ENCODE measurements at places on chromosomes 4 and X.

GRCh38 chr4:164060456-164060855 lies 566.0 kb downstream of the TMA16 start:
- DNase-seq, result no peak

- no peak for DNase-seq
Observed at GRCh38 chr4:53583513-53583912, 7.8 kb downstream of the LNX1 start.

DNA sequence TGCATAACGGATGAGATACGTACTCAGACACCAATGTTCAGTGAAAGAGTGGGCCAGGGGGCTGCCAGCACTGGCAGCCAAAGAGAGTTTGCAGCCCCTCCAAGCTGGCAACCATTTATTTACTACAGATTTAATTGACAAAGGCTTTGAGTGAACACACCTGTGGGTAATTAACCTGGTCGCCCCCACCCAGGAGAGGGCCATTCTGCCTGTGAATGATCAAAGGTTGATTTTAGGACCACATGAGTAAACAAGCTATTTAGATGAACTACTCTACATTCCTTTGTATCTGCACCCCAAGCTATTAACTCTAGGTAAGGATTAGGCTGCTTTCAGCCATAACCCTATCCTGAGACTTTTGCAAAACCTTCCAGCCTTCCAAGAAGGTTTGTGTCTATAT lies 55.0 kb downstream of the RBM46 start:
- no peak for DNase-seq

DNA sequence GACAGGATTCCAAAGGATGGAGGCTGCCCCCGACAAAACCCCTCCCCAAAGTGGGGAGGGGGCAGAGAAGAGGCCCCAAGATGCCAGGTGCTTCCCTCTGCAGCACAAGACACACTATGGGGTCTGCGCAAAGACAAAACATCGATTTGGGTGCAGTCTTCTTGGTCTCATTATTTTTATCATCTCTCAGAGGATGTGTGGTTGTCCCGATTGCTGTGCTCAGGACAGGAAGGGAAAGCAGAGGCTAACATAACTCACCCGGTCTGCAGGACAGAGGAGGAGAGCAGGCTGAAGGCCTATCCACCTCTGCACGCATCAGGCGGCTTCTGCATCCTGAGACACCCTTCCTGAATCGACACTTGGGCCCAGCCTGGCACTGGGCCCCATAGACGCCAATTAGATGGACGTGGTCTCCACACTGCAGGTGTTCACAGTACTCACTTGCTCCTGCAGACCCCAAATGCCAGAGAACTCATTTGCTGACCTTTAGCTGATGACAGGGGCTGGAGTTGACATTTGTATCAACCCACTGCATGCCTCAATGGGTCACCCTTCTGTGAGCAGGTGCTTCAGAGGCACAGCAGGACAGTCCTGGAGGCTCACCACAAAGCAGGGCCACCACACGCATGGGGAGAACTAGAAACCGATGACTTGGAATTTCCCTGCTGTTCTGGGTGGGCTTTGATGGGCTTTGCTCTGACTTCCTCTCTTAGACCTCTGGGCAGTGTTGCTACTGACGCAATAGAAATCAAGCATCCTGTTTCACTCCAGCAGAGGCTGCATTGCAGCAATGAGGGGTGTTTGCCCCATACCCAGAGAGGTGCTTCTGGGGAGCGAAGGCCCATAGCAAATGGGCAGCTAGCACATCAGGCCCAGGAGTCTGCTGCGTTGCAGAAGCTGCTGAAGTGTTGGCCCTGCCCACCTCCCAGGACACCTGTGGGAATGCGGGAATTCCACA lies 96.3 kb upstream of the ENPP6 start:
- DNase-seq, result no peak

DNA sequence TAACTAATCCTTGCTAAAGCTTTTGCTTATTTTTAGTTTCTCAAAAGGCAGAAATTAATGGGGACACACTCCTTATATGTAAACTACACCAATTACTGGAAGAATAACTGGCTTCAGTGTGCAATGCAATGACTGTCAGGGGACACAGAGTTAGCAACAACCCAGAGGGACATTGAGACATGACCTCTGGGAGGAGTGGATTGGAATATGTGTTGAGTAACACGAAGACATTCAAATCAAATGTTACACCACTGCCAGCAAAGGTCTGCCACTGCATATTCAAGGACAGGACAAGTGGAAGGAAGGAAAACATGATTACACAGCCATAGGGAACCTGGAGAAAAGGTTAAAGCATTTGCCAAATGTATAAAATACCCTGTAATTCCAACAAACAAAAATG lies 240.1 kb upstream of the FSTL5 start:
- no peak for DNase-seq

DNA sequence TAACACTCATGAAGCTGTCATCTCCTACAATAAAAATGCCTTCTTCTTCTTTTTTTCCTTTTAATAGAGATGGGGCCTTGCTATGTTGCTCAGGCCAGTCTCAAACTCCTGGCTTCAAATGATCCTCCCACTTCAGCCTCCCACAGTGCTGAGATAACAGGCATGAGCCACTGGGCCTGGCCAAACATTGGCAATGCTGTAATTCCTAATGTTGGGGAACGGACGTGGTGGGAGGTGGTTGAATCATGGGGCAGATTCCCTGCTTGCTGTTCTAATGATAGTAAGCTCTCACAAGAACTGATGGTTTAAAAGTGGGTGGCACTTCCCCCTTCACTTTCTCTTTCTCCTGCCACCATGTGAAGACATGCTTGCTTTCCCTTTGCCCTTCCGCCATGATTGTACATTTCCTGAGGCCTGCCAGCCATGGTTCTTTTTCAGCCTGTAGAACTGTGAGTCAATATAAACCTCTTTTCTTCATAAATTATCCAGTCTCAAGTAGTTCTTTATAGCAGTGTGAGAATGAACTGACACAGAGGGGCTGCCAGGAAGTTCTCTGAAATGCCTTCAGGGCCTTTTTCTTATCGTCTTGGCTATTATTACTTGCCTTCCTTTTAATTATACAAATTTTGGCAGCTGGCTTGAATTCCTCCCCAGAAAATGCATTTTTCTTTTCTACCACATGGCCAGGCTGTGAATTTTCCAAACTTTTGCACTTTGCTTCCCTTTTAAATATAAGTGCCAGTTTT lies 93.0 kb downstream of the CENPC start:
- DNase-seq, result no peak

DNA sequence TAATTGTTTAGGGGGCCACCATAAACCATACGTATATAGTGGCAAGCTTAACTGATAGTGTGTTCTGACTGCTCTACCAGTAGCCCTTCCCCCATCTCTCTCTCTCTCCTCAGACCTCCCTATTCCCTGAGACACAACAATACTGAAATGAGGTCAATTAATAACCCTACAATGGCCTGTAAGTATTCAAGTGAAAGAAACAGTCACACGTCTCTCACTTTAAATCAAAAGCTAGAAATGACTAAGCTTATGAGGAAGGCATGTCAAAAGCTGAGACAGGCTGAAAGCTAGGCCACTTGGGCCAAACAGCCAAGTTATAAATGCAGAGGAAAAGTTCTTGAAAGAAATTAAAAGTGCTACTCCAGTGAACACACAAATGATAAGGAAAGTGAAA lies 78.0 kb downstream of the PRDM5 start:
- no peak for DNase-seq

DNA sequence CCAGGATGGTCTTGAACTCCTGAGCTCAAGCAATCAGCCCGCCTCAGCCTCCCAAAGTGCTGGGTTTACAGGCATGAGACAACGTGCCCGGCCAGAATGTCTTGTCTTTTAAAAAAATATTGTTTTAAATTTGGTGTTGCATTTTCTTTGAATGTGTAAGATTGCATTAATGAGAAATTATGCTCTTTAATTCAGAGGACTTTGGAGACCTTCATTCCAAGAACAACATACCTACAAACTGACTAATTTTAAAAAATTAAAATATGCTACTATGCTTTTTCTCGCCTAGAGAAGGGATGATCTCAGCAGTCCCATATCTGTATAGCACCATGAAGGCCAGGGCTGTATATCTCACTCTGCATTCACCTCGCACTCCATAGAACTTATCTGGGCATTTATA lies 204.3 kb upstream of the SLC7A11 start:
- no peak for DNase-seq

DNA sequence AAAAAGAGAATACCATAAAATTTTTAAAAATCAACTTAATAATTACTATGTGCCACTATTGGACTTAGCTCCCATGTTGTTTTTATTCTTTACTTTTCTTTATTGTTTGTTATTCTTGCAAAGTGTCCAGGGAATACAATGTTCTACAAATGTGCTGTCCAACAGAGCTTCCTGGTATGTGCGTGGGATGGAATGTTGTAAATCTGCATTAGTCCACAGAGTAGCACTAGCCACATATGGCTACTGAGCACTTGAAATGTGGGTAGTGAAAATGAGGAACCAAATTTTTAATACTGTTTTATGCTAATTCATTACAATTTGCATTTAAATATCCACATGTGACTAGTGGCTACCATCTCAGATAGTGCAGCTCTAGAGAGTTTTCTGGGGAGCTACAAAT lies 14.3 kb upstream of the CORIN start:
- DNase-seq, result no peak

DNA sequence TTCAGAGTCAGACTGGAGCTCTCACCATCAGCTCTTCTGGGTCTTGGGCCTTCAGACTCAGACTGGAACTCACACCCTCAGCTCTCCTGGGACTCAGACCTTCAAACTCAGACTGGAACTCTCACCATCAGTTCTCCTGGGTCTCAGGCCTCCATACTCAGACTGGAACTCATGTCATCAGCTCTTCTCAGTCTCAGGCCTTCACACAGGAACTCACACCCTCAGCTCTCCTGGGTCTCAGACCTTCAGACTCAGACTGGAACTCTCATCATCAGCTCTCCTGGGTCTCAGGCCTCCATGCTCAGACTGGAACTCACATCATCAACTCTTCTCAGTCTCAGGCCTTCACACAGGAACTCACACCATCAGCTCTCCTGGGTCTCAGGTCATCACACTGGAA lies 147.2 kb upstream of the MXRA5 start:
- DNase-seq, result no peak

DNA sequence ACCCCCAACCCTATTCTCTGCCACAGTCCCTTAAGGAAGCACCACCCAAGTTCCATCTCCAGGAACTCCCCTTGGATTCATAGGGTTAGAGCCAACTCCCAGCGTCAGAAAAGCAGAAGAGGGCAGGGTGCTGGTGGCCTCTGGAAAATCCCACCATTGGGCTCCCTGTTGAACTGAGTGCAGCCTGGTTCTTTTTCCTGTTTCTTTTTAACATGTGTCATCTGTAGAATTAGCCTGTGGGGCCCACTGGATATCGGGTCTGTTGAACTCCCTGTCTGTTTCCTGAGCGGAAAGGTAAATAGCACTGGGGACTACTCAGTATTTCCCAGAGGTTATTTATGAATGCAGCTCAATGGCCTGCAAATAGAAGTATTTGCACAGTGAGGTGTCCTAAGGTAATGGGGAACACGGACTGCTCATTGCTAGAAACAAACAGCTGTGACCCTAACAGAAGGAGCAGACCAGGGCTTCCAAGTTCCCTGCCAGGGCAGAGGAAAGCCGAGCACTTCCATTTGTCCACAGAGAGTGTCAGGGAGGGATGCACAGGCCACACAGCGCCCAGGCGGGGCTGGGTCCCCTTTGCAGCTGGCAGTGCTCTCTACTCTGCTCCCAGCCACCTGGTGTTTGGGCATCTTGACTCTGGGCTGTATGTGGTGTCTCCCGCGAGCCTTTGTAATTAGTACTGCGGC lies 102.6 kb downstream of the FHDC1 start:
- no peak for DNase-seq

DNA sequence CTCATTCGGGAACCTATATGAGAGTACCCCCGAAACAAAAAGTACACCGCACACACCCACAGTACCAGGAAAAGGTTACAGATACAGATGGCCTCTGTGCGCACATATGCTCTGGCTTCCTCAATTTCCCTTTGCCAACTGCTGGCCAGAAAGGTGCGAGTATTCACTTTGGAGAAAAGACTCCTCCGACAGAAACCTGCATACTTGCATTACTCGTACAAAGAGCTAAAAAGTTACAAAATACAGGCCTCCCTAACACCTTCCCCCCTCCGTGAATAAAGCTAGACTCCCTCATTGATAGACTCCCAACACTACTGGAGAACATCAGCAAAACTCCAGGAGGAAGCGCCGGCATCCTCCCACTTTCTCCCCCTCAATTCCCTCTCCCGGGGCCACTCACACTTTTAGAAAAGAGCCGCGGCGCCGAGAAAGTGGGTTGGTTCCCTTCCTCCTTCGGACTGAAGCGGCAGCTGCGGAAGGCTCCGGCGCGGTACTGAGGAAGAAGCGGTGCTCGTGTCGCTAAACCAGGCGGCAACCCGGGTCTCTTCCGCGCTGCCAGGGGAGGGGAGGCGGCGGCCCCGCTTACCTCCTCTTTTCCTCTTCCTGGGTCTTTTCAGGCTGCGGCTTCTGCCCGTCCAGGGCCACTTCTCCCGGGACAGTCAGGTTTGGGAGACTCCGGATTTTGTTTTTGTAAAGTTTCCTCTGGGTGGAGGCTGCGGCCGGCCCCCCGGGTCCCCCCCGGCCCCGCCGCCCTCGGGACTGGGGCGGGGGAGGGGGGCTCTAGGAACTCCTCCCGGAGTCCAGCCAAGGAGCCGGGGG lies 1.1 kb downstream of the FBXW7 start:
- no peak for DNase-seq

- no peak for DNase-seq
Observed at GRCh38 chr4:189858435-189858834, 82.2 kb upstream of the FRG1 start.

GRCh38 chr4:73258436-73258685 lies 237 bp downstream of the ANKRD17 start:
- no peak for DNase-seq

DNA sequence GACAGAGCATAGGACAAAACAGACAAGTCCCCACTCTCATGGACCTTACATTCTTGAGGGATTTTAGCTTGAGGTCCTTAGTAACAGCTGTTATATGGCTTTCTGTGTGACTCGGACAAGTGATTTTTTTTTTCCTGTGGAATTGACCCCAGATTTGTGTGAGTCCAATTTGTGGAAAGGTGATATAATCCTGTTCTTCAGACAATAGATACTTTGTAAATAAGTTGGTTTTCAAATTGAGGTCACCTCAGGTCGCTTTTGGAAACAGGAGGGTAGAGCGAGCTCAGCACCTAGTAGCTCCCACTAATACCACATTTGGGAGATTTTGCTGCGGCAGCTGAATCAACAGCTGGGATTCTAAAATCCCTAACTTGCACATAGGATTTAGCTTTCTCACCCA lies 1008.8 kb downstream of the ADGRL3 start:
- no peak for DNase-seq

GRCh38 chr4:169311643-169312365 lies 41.0 kb upstream of the SH3RF1 start:
- no peak for DNase-seq

DNA sequence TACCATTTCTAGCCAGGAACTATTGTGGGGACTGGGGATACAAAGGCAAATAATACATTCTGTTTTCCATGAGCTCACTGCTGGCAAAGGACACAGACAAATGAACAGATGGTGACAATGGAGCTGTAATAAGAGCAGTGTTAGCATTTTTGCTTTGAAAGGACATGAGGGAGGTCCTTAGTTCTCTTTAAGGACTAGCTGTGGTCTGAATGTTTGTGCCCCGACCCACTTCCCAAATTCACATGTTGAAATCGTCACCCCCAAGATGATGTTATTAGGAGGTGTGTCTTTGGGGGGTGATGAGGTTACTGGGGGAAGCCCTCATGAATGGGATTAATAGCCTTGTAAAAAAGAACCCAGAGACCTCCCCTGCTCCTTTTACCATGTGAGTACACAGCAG lies 30.3 kb downstream of the CCNG2 start:
- no peak for DNase-seq

GRCh38 chr4:159946983-159947615 lies 844.2 kb downstream of the RAPGEF2 start:
- peak; percentile 44 for DNase-seq

Measured in RCC 7860 (cell line).